Stimulated activated naive CD4-positive, alpha-beta T cell (primary cell): ENCODE measurements at places on chromosomes 3 and 15.

DNA sequence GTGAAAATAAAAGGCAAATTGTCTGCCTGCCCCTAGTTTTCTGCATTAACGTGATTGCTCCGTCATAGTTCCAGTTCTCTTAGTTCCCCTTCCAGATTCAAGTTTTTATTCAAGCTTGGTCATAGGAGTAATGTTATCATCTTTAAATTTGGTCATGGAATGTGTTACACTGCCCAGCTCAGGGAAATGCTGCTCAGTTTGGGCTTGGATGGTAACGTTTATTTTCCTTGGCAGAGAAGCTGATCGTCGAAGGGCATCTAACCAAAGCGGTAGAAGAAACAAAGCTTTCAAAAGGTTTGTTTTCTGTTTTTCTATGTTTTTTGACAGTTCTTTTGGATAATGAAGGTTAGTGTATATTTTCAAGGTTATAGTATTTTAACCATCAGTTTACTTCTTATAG, 118.4 kb upstream of the FLNB start:
- no peak for DNase-seq

GRCh38 chr15:56244038-56244810, 545 bp upstream of the RFX7 start:
- peak; percentile 19 for DNase-seq

DNA sequence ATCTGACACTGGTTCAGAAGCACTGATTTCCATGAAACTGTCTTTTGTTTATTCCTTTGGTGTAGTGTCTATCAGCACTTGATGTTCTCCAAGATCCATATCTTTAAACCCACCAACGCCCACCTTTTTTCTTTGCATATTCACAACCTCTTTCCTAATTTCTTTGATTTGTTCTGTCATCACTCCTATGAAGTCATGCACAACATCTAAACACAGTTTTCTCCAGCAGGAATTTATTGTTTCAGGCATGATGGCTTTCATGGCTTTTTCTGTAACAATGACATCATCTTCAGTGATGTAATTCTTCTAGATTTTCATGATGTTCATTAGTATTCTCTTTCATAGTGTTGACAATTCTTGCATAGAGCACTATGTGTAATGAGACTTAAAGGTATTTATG, 219.6 kb upstream of the POU1F1 start:
- DNase-seq = no peak

- no peak for DNase-seq
Observed at GRCh38 chr15:52154896-52155865, 36.0 kb downstream of the GNB5 start.

GRCh38 chr3:157527131-157527881, 24.1 kb upstream of the VEPH1 start:
- no peak for DNase-seq

DNA sequence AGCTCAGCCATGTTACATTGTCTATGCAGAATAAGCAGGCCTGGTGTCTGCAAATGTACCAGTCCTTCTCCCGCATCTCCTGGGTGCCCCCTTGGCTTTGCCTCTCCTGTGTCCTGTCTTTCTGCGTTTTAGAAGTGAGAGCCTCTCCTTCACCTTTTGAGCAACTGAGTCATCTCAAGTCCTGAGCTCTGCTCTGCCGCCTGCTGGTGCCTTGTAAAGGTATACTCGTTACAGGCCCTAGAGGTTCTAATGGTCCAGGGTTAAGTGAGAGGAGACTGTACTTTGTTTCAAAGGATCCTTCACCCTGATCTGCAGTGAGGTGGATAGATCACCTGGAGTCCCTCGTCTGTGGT, 12.6 kb downstream of the GHRL start:
- no peak for DNase-seq

- DNase-seq = no peak
Observed at GRCh38 chr3:27939940-27940339, 217.8 kb upstream of the EOMES start.

- DNase-seq = no peak
Observed at GRCh38 chr3:126053513-126053912, 30.4 kb downstream of the SLC41A3 start.

GRCh38 chr3:30344288-30344687, 262.1 kb upstream of the TGFBR2 start:
- no peak for DNase-seq
